ENCODE measurements at places on chromosomes 16 and 17. TPM values are rescaled to one million over a fixed set of nuclear protein-coding genes. Genes with fewer than 3 reads are reported as not detected.

GRCh38 chr16:67943619-67944504, at the start of gene LCAT:
Gene LCAT (minus strand): TSS chr16:67944120. CDS start chr16:67944101, 19 bp downstream.
- no peak for DNase-seq

- DNase-seq, result no peak
These were observed 28.6 kb upstream of the METRNL start for GRCh38 chr17:83050651-83051395.

- DNase-seq, result no peak
These were observed 38.0 kb downstream of the AXIN2 start for GRCh38 chr17:65523411-65523810.

DNA sequence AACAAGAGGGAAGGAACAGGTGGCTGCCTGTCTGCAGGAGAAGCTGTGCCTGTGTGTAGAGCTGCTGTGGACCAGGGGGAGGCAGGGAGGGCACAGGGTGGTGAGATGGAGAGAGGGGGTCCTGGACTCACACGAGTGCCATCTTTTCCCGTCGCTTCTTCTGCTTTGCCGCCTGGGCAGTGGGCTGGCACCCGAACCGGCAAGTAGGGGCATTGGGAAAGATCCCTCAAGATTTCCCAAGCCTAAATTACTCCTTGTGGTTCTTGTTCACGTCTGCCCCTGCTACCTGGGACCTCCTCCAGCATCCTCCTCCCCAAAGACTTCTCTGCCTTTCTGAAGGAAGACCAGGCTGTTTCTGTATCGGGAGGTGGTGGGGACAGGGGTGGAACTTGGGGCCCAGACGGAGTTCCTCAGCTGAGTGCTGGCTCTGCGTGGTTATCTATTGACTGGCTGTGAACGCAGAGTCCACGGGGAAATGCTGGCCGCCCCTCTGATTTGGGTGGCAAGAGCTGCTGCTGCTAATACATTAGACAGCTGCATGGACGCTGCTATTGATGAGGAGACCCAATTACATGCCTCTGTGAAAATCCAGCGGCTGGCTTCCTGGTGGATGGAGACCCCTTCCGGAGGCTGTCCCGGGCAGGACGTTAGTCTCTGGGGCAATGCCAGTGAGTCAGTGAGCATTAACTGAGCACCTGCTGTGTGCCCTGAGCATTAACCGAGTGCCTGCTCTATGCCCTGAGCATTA, 114.5 kb downstream of the OR1D5 start:
- DNase-seq, result no peak

GRCh38 chr17:6913608-6914443, 82.0 kb upstream of the ALOX12 start:
- DNase-seq, result no peak

DNA sequence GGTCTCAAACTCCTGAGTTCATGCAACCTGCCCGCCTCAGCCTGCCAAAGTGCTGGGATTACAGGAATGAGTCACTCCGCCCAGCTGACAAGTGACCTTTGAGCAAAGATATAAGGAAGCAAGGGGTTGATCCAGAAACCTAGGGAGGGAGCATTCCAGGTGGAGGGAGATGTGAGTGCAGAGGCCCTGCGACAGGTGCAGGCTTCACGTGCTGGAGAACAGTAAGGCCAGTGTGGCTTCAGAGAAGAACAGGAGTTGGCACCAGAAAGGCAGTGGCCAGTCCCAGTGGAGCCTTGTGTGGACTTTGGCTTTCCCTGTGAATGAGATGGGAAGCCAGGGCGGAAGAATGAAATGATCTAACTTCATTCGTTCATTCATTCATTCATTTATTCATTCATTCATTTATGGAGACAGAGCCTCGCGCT, 73.6 kb upstream of the HAS3 start:
- no peak for DNase-seq

GRCh38 chr17:31786796-31787481, 72.1 kb downstream of the COPRS start:
- no peak for DNase-seq

DNA sequence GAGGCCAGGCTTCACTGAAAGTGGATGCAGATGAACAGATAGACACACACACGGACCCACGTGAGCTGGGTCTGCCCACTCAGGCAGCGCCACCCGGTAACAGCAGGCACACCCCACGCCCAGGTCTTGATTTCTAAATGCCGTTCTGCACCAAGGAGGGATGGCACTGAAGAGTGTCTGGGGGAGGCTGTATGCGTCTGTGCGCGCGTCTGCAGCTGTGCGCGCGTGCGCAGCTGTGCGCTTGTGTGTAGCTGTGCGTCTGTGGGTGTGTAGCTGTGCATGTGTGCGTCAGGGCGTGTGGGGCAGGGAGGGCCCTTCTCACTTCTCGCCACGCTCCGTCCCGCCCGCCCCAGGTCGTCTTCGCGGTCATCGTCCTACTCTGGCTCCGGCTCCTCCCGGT, 15.5 kb upstream of the IL17C start:
- DNase-seq, result no peak

- peak; percentile 5 for DNase-seq
These were observed at the start of gene TEKT3 for GRCh38 chr17:15341385-15341849. Gene TEKT3 (minus strand): TSS chr17:15341597. CDS start chr17:15331585, 10,012 bp downstream.

GRCh38 chr16:48109475-48109874, 46.3 kb downstream of the ABCC12 start:
- no peak for DNase-seq

DNA sequence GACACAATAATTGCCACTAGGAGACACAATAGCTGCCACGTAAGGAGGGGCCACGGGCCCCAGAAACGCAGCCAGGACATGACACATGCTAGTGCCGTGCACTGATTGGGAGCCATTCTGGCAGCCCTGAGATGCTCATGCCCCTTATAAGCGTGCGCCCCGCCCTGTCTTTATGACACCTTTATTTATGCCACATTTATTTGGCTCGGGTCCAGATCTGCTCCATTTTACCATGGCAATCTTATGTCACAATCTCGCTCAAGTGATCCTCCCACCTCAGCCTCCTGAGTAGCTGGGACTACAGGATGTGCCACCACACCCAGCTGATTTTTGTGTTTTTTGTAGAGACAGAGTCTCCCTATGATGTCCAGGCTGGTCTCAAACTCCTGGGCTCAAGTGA, 43.8 kb upstream of the NF1 start:
- DNase-seq, result no peak

- no peak for DNase-seq
These were observed 32.5 kb downstream of the PIMREG start for GRCh38 chr17:6476810-6477179.

DNA sequence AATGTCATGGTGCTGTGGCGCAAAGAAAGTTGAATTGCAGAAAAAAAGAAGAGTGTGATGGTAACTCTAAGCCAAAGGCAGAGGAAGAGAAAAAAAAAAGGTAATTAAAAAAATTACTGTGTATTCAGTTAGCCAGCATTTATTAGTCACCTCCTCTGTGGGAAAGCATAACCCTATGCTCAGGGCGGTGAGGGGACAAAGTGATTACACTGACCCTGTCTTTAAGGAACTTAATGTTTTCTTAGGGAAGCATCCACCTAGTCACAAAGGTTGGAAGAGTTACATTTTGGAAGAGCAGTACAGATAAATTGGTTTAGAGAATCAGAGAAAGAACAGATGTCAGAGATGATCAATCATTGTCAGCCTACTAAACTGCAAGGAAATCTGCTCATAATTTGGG, 410.3 kb downstream of the CDH11 start:
- no peak for DNase-seq

GRCh38 chr16:87918866-87919680, 17.3 kb downstream of the CA5A start:
- no peak for DNase-seq

Gene MT1F
- not detected for total RNA-seq

Gene OR1A1
- total RNA-seq, result not detected

Gene SRL
- total RNA-seq, result 0.10 TPM

Gene CD300E
- total RNA-seq, result not detected

Gene GAS7
- total RNA-seq, result 1.2 TPM

Gene KLHDC4
- total RNA-seq, result 17.8 TPM

Gene TNFRSF12A
- 202 TPM for total RNA-seq

Gene CX3CL1
- total RNA-seq, result 13.3 TPM

Gene RSKR
- total RNA-seq, result 5.1 TPM

Measured in glomerular endothelial cell (primary cell).